Vagina (tissue), 2 donors: ENCODE measurements at places on chromosomes 16 and 17. TPM values are rescaled to one million over a fixed set of nuclear protein-coding genes. Genes with fewer than 3 reads are reported as not detected.

Gene VMO1
- 12.5 TPM for total RNA-seq

- H3K36me3 ChIP-seq, result no peaks in the 10 kb centered on the region
- H3K4me3 ChIP-seq, result no peak overlapping the region
- no peak for DNase-seq
Measured at GRCh38 chr17:33284022-33284421, 9.1 kb downstream of the ASIC2 start.

DNA sequence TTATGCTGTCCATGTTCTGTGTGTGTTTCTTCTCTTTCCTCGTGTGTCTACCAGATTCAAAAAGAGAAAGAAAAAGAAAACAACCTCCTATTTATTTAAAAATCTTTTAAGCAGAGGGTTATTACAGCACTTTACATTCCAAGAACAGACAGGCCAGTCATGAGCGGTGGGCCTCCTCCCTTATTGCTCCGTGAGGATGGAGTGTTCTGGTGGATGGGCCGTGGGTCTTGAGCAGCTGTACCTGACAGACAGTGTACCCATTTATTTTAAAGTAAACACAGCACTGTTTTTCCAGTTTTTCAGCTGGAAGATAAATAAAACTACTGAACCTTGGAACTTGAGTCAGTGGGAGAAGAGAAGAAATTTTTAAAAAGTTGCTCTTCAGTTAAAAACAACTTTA is 52.4 kb downstream of the WWP2 start:
- DNase-seq, result no peak
- H3K27ac ChIP-seq, result no peak overlapping the region
- no peaks in the 10 kb centered on the region for H3K27me3 ChIP-seq
- H3K36me3 ChIP-seq, result no peaks in the 10 kb centered on the region
- no peaks in the 10 kb centered on the region for H3K4me1 ChIP-seq
- no peak overlapping the region for H3K4me3 ChIP-seq

DNA sequence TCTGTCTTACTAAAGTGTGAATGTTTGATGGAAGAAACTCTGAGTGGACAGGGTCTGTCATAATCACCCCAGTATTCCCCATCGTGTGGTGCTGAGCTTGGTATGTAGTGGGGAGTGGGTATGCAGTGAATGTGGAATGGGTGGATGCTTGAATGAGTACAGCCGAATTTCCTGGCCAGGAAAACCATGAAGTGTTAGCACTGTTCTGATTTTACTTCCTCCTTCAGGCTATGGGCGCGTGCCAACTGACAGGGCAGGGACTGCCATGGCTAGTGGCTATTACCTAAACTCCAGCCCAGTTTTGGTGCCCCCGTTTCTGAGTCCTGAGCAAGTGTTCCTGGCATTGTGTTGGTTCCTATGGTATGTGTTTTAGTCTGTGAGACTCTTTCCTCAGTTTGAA is 48.6 kb downstream of the PRKCA start:
- peaks cover 27% of the 10 kb centered on the region for H3K4me1 ChIP-seq
- DNase-seq, result no peak
- no peak overlapping the region for H3K4me3 ChIP-seq
- H3K27me3 ChIP-seq, result no peaks in the 10 kb centered on the region
- no peak overlapping the region for H3K27ac ChIP-seq
- H3K36me3 ChIP-seq, result no peaks in the 10 kb centered on the region

Gene TAT
- total RNA-seq, result not detected

Gene THAP11
- 50.6 TPM for total RNA-seq

DNA sequence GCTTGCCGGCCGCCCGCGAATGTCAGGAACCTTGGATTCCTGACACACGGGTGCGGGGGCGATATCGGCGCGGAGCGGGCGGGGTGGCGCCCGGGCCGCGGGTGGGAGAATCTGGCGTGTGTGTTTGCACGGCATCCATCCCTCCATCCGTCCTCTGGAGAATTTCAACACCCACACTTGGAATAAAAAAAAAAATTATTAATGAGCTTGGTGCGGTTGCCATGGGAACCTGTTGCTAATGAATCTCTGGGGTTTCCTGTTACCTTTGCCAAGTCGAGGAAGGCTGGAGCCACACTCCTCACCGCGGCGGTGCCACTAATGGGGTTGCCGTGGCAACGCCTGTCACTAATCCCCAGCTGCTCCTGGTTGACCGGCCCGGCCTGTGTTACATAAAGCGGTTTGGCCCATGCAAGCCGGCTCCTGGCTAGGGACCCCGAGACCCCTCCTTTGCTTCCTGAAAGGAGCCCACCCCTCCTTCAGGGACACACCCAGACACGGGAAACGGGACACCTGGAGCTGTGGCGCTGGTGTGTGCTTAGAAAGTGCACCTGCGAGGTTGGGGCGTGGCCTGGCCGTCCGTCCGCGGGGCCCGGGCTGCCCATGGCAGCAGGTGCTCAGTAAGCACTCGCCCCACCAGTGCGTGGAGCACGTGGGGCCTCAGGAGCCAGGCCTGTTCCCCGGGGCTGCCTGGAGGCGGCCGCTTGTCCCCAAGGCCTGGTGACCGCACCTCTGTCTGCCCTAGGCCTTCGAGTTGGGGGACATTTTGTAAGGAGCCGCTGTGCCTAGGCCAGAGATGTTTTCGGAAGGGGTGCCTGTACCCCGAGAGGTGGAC is 14.6 kb downstream of the CACNA1H start:
- H3K27me3 ChIP-seq, result no peaks in the 10 kb centered on the region
- H3K4me3 ChIP-seq, result no peak overlapping the region
- H3K27ac ChIP-seq, result no peak overlapping the region
- no peak for DNase-seq
- no peaks in the 10 kb centered on the region for H3K36me3 ChIP-seq

Gene SPEM3
- total RNA-seq, result not detected

Gene GNG13
- total RNA-seq, result not detected

Gene MT1M
- total RNA-seq, result 63.3 TPM

DNA sequence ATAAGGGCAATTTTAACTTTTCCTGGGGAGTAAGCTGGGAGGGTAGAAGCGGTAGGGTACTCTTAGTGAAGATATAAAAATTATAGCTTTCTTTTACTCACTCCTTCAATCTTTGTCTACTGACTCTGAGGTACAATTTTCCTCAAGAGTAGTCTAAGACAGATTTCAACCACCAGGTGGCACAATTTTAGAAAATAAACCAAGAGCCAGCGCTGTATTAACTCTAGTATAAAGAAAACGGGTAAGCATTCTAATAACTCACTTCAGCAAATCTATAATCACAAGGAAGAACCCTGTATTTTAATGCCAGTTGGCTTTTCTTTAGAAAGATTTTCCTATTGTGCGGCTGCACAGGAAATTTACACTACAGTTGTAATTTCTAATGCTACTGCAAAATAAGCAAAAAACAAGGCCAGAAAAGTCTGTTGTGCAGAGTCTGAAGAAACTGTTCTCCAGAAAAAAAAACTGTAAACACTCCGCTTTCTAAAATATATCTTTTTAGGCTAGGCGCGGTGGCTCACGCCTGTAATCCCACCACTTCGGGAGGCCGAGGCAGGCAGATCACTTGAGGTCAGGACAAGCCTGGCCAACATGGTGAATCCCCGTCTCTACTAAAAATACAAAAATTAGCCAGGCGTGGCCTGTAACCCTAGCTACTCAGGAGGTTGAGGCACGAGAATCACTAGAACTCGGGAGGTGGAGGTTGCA is 1.9 kb downstream of the CMC2 start:
- H3K4me1 ChIP-seq, result peaks cover 28% of the 10 kb centered on the region
- no peak overlapping the region for H3K4me3 ChIP-seq
- H3K27me3 ChIP-seq, result no peaks in the 10 kb centered on the region
- DNase-seq, result no peak
- no peaks in the 10 kb centered on the region for H3K36me3 ChIP-seq

GRCh38 chr16:89837014-89837546 is 8.8 kb downstream of the SPIRE2 start:
- no peaks in the 10 kb centered on the region for H3K36me3 ChIP-seq
- H3K4me1 ChIP-seq, result peaks cover 8% of the 10 kb centered on the region
- DNase-seq, result no peak
- no peak overlapping the region for H3K27ac ChIP-seq

DNA sequence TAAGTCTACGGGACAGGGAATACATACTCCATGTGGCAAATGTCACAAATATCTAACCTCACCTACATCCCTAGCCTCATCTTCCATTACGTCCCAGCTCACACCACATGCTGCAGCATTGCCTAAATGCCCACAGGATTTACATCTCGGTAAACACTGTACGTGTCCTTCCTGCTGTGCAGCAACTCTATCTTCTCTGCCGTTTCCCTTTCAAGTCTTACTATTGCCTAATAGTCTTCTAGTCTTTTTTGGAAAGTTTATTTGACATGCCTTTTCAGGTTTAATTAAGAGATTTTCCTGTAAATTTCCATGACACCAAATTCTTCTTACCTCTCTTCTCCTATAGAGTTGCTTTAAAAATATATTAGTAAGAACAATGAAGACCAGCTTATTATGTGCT is 120.5 kb downstream of the HS3ST4 start:
- H3K4me3 ChIP-seq, result no peak overlapping the region
- no peaks in the 10 kb centered on the region for H3K4me1 ChIP-seq
- H3K27me3 ChIP-seq, result no peaks in the 10 kb centered on the region
- H3K27ac ChIP-seq, result no peak overlapping the region

GRCh38 chr17:60327134-60327900 is 64.6 kb downstream of the USP32 start:
- H3K27me3 ChIP-seq, result no peaks in the 10 kb centered on the region
- no peak for DNase-seq
- no peak overlapping the region for H3K27ac ChIP-seq
- no peak overlapping the region for H3K4me3 ChIP-seq
- no peaks in the 10 kb centered on the region for H3K36me3 ChIP-seq

Gene GAST
- not detected for total RNA-seq

DNA sequence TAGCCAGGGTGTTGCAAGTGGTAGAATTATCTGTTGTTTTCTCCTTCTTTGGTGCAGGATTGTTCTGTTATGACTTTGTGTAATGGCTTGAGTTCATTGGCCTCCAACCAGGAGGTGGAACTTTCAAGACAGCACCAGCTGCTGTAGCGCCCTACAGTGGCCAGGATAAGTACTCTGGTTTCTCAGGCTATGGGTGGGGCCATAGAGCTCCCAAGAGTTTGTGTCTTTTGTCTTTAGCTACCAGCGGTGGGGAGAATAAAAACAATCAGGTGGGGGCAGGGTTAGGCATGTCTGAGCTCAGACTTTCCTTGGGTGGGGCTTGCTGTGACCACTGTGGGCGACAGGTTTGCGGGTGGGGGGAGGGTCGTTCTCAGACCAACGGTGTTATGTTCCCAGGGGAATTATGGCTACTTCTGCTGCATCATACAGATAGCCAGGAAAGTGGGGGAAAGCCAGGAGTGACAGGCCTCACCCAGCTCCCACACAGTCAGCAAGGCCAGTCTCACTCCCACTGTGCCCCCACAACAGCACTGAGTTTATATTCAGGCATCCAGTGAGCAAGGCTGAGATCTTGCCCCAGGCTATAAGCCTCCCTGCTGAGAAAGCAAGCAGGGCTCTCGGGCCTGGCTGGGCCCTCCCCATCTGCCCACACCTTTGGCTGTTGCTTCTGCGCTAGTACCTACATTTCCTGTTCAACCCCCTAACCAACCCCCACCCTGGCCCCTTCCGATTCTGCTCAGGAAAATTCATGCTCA is 15.4 kb downstream of the ABCA10 start:
- H3K4me3 ChIP-seq, result no peak overlapping the region
- no peaks in the 10 kb centered on the region for H3K27me3 ChIP-seq
- peaks cover 4% of the 10 kb centered on the region for H3K36me3 ChIP-seq
- H3K4me1 ChIP-seq, result no peaks in the 10 kb centered on the region

Gene PRAC1
- total RNA-seq, result 9.6 TPM

DNA sequence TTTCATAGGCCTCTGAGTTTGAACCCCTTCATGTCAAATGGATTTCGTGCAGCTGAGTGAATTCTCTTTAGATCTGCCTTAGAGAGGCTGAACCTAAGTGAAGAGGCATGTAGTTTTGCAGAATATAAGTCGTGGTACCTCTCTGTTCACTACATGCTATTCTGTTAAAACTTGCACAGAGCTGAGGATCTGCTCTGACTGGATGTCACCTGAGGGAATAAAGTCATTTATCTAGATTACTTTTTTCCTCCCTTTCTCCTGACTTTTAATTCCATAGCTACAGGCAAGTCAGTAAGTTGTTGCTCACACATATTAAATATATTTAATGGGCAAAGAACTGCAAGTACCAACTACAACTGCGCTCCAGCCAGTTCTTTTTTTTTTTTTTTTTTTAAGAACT is 64.7 kb downstream of the WNT3 start:
- no peaks in the 10 kb centered on the region for H3K27me3 ChIP-seq
- no peaks in the 10 kb centered on the region for H3K36me3 ChIP-seq
- no peak overlapping the region for H3K4me3 ChIP-seq
- H3K27ac ChIP-seq, result no peak overlapping the region

DNA sequence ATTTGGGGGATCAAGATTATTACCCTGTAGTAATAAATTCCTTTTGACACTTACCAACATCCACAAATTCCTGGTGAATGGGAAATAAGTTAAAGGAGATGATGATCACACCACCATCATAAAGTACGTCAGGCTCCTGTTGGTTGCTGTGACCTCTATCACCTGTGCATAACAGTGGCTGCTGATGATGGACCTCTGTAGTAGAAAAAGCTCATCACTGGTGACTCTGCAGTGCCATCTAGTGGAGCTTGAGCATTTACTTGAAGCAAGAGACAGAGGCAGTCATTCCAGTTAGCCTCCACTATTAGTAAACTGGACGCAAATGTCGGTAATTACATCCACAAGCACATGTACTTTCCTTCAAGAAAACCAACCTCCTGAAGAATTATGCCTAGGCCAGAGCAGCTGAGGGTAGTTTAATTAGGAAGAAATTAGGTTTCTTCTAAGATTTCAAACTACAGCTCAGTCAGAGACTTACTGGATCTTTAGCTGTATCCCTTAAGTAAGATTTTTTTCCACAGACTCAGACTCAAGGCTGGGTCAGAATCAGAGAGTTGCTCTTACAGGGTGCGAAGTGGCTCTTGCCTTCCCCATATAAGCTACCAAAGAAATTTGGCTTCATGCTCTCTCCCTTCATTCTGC is 39.3 kb downstream of the CYB561 start:
- H3K4me1 ChIP-seq, result no peaks in the 10 kb centered on the region
- no peak overlapping the region for H3K4me3 ChIP-seq
- peaks cover 9% of the 10 kb centered on the region for H3K36me3 ChIP-seq
- no peak for DNase-seq

Gene PLSCR3
- total RNA-seq, result 37.1 TPM

GRCh38 chr17:60641810-60642220 is 35.8 kb upstream of the BCAS3 start:
- H3K27ac ChIP-seq, result no peak overlapping the region
- no peaks in the 10 kb centered on the region for H3K27me3 ChIP-seq
- no peaks in the 10 kb centered on the region for H3K36me3 ChIP-seq
- H3K4me3 ChIP-seq, result no peak overlapping the region

Gene CACNG5
- not detected for total RNA-seq

Gene CD300LB
- total RNA-seq, result 0.25 TPM
